ENCODE measurements at places on chromosomes 3 and 15. TPM values are rescaled to one million over a fixed set of nuclear protein-coding genes. Genes with fewer than 3 reads are reported as not detected.

The CLDN11 gene
- 11.1 TPM for total RNA-seq

The GATM gene
- 32.9 TPM for total RNA-seq

DNA sequence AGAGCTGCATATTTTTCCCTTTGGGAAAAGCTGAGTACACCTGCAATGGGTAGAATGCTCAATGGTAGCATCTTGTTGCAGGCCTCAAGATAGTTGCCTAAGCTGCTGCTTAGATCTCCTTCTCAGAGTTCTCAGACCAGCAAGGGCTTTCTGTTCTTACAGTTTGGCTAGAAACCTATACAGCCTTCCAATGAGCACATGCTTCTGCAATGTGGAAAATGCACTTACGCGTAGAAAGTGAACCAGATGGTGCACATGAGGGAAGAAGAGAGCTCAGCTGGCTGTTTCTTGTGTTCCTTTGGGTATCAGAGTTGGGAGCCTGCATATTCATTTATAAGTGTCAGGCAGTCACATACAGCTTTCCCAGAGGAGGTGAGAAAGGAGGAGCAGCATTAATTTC is 136.4 kb downstream of the B3GALNT1 start:
- DNase-seq: no peak

- no peak for DNase-seq
Observed at GRCh38 chr15:68232937-68233336, 3.4 kb upstream of the CLN6 start.

DNA sequence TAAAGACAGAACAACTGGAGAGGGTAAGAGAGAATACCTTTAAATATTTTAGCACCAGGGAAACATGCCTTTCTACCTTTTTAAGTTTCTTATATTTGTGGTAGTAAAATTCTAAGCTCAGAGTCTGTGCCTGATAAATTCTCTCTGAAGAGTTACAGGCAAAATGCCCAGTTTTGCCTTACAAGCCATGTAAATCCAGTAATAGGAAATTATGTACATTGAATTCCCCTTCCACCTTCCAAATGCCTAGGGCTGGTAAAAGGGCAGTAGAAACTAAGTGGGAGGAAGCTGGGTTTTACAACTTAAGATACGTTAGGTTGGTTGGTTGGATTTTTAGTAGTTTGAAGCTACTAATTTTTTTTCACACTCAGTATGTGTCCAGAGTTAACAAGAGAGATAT is 43.1 kb upstream of the TP63 start:
- no peak for DNase-seq

- no peak for DNase-seq
Observed at GRCh38 chr3:32583708-32584107, 13.1 kb upstream of the DYNC1LI1 start.
